ENCODE measurements at places on chromosomes 4 and X.

GRCh38 chr4:7342223-7343080 lies 92.3 kb downstream of the PSAPL1 start:
- no peak for DNase-seq

DNA sequence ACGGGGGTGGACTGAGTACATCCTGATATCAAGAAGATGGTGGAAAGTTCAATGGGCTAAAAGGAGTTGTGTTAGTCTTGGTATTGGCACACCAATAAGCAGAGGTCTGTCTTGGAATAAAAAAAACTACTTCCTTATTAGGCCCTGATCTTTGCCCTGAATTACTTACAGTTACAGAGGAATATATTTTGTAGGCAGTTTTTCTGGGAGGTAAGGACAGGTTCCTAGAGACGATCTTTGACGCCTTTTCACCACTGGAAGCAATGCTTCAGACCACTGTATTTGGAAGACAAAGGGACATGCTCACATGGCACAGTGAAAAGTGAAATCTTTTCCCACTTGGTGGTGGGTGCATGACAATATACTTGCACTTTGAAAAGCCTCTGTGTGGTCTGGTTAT lies 618 bp upstream of the XK start:
- no peak for DNase-seq

GRCh38 chr4:147772056-147772455 lies 40.2 kb downstream of the ARHGAP10 start:
- no peak for DNase-seq

GRCh38 chr4:40562208-40562607 lies 67.5 kb downstream of the RBM47 start:
- DNase-seq, result no peak

DNA sequence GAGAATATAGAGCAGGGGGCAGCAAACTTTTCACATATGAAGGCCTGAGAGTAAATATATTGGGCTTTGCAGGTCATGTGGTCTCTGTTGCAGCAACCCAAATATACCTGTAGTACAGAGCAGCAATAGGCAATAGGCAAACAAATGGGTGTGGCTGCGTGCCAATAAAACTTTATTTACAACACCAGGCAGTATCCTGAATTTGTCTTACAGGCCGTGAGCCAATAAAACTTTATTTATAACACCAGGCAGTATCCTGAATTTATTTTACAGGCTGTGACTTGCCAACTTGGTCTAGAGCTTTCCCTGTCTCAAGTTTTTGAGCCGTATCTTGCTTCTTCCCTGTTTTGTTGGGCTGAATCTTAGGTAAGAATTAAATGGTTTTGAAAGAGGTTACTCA lies 118.2 kb downstream of the PHEX start:
- DNase-seq, result no peak

GRCh38 chrX:40189637-40190036 lies 91.9 kb upstream of the BCOR start:
- DNase-seq, result no peak

DNA sequence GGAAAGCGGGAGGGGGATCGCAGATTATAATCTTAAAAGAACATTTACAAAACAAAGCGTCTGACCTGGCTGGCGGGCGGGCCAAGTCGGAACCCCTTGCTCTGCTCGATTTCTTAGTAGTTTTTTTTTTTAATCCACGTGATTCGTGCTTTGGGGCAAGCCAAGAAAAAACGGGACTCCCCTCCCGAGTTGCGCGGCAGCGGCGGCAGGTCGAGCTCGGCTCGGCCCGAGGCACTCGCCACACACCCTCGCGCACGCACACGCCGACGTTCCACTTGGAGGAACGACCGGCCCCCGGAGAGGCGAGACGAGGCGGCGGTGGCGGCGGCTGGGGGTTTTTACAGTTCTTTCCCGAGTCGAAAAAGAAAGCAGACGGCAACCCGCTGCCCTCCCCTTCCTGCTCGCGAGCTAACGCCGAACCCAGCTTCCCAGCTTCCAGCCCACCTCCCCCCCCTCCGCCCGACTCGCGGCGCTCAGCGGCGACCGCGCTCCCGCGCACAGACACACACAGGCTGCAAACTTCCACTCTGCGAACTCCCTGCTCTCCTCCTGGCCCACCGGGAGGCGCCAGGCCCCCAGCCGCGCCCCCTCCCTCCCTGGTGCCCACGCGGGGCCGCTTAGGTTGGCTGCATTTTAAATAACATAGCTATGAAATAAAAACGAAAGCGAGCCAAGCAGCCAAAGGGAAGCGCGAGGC lies 1.2 kb downstream of the BCOR start:
- DNase-seq, result peak; percentile 8

DNA sequence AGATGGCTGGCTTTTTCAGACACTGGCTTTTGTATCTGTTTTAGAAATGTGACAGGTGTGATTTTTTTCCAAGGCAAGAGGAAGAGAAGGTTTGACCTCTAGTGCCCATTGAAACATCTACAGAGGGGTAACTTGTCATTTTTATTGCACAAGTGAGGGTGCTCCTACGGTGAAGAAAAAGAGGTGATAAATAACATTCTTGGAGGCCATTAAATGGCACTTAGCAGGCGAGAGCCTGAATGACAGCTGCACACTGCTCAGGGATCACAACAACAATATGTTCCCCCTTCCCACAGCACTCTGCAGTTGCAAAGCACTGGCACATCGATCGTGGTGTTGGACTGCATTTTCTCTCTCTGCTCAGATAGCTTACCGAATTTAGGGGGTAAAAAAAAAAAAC lies 22.9 kb downstream of the FAM184B start:
- DNase-seq, result peak; percentile 24

- DNase-seq, result no peak
These were observed 331.0 kb upstream of the EMCN start for GRCh38 chr4:100848841-100849240.

DNA sequence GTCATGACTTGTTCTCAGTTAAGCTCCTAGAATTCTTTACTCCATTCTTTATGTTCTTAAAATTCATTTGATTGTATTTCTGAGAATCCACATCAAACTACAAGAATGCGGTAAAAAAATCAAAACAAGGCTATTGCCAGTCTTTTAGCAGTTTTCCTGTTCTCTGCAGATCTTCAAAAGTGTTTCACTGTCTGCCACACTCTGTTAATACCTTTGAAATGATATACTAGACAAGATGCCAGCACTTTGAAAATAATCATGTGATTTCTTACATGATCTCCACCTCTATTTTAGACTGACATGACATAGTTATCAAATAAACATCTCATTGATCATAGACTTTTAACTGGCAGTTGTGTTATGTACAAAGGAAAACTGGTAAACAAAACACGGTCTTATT lies 30.1 kb upstream of the GPRIN3 start:
- DNase-seq, result no peak

GRCh38 chrX:73556159-73556558 lies 6.8 kb upstream of the CHIC1 start:
- no peak for DNase-seq

DNA sequence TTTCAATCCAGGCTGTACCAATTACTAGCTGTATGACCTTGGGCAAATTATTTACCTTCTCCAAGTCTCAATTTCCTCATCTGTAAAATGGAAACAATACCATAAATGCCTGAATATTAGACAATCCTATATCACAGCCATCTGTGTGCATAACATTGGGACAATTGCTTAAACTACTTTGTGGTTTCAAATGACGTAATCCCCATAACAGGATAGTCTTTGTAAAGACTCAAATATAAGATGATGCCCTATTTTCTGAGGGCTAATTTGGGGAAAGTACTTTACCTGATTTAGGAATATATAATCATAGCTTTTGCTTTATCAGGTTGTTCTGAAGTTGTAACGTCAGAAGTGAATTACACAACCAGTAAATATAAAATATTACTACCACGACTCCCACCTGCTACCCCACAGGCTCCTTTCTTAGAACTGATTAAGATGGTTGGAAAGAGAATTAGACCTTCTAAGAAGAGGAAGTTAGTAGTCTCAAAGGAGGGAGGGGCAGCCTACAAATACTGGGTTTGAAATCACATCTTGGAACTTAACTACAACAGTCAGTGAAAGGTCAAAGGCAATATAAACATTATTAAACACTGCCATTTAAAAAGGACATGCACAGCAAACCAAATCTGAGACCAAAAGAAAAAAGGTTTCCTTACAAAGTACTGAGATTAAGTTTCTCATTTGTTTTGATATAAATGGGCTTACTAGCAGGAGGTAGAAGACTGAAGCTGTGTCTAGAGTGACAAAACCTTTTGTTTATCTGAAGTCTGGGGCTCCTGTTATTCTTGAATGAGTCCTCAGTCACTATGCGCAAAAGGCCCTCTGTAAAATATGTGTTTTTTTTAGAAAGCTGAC lies 215.0 kb downstream of the SCFD2 start:
- no peak for DNase-seq

GRCh38 chrX:35439692-35440091 lies 358.4 kb upstream of the MAGEB16 start:
- DNase-seq, result no peak

DNA sequence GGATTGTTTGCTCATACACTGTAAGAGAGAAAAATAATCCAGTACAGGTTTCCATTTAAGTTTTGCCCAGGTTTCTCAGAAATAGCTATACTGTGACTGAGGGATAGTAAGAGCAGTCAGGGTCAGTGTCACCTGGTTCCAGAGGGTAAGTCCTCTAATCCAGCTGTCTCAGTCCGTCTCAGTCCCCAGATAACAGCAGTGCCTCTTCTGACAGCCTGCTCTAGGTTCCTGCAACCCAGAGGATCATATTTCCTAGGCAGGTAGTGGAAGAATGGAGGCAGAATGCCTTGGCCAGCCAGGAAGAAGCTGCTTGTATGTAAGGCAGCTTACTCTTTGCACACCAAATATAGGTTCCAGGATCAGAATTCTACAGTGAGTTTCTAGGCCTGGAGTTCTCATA lies 22.6 kb upstream of the GNRHR start:
- DNase-seq, result no peak

- DNase-seq, result no peak
These were observed 38.3 kb downstream of the SLC10A6 start for GRCh38 chr4:86810847-86811246.

GRCh38 chr4:78200949-78201348 lies 143.8 kb downstream of the FRAS1 start:
- DNase-seq, result no peak

- peak; percentile 14 for DNase-seq
These were observed 398.1 kb upstream of the RPS6KA3 start for GRCh38 chrX:20664774-20665173.

- no peak for DNase-seq
These were observed 49.8 kb downstream of the FGFRL1 start for GRCh38 chr4:1061056-1061700.

DNA sequence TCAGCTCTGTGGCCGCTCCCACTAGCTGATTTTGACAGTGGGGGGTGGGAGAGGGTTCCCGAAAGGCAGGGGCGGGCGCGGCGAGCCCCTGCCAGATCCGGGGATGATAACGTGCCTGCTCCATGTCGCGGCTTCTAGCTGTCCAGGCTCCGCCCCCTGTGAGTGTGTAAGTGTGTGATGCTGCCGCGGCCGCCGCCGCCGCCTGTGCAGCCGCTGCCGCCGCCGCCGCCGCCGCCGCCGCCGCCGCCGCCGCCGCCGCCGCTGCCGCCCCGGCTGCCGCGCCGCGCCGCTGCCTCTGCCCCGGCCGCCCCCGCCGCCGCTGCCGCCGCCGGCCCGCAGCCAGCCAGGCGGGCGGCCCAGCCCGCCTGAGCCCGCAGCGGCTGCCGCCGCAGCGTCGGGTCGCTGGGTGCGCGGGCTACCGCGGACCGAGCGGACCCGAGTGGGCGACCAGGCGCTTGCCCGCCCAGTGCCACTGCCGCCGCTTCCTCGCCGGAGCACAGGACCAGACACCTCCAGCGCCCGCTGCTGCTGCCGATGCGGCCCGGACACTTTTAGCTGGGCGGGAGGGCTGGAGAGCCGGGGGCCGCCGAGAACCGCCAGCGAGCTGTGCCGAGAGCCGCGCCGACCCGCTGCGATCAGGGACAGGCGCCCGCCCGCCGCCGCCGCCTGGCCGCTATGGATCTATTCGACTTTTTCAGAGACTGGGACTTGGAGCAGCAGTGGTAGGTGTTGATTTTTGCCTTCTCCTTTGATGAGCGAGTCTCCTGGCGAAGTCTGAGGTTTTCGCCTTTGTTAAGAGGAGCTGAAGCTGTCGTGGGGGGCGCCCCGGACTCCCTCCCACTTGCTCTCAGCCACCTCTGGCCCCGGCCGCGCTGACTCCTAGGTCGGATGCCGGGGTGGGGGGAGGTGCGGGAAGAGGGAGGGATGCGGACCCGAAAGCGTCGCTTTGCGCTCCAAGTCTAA lies at the start of gene AFF2:
Gene AFF2 (plus strand): TSS at position 195 of the 963 bp plus-strand sequence. CDS start 481 bp downstream, at position 676.
- DNase-seq, result peak; percentile 1

- no peak for DNase-seq
These were observed 12.4 kb upstream of the PIN4 start for GRCh38 chrX:72169008-72169728.
